Iris pigment epithelial cell (primary cell): ENCODE measurements at places on chromosomes 1 and 21.

DNA sequence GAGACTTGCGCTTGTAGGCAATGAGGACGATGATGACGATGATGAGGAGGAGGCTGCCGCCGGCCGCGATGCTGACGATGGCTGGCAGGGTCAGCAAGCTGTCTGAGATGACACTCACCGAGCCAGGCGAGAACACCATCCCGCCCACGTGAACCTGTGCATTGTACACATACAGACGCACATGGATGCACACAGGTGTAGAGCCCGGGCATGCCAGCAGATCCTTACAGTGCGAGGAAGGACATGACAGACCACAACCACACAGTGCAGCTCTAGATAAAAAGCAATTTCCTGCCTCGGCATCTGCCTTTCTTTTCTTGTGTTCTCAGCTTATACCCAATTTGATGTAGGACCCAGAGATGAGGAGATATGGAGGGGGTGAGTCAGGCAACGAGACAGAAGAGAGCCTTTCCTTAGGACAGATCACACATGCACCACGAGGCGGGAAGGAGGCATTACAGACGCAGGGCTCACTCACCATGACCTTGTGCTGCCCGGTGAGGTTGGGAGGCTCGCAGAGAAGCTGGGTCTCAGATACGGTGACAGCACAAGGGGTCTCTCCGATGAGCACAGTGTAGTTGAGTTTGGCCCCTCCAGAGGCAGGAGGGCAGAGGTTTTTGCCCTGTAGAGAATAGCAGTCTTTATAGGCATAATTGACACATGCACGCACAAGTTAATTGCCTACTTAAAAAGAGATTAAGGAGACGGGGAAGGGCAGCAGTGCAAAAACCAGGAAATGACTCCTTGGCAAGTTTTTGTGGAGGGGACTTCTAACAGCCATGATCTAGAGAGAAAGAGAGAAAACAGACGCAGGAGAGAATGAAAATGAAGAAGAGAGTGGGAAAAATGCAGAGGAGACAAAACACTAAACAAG, 133.9 kb upstream of the CD34 start:
- no peak for DNase-seq

DNA sequence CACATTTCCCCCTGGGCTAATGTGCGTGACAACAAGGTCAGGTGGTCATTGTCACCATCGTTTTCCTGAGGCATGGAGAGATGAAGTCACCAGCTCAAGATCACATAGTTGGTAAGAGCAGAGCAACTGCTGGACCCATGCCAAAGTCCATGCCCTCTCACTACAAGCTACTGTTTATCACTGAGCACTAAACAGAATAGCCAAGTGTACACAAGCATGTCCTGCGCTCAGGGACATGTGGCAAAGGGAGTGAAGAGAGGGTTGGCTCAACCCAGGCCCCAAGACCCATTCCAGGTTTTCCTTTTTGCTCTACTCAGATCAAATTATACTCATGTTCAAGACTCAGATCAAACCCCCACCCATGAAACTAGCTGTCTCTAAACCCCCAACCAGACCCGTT, 20.8 kb downstream of the LRRC52 start:
- DNase-seq: no peak

GRCh38 chr21:20404915-20405314, 593.3 kb upstream of the NCAM2 start:
- DNase-seq: no peak

- DNase-seq: no peak
These were observed 18.9 kb upstream of the SPATC1L start for GRCh38 chr21:46203203-46203600.

DNA sequence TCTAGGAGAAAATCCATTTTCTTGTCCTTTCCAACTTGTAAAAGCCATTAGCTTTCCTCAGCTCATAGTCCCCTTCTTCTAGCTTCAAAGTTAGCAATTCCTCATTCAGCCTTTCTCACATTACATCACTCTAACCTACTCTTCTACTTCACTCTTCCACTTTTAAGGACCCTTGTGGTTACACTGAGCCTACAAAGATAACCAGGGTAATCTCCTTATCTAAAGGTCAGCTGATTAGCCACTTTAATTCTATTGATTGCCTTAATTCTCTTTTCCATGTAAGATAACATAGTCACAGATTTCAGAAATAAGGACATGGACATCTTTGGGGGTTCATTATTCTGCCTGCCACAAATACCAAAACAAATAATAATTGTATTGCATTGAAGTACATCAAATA, 8.5 kb upstream of the SPATA6 start:
- no peak for DNase-seq

- DNase-seq: no peak
These were observed 125.0 kb downstream of the PTPN14 start for GRCh38 chr1:214426426-214426812.

GRCh38 chr1:241947354-241947753, 10.2 kb upstream of the BECN2 start:
- no peak for DNase-seq

DNA sequence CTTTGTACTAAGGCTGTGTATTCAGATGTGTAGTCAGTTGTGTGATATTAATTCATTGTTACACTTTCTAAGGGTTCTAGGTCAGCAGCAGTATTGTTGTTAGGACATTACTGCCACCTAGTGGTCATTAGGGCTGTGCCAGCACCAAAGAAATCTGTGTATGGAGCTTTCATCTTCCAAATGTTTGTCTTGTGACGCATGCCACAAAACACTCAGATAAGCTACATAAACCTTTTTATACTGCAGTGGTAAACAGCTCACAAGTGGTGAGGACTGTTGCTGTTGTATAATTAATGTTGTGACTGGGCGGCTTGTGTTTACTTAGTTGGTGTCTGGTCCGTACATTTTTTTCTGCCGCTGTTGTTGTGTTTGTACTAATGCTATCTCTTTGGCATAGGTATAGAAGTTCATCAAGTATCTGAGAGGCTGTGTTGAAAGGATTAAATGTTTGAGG, 51.7 kb downstream of the S1PR1 start:
- DNase-seq: peak; percentile 94

- DNase-seq: no peak
These were observed 7.9 kb downstream of the KLHDC8A start for GRCh38 chr1:205348554-205349487.

DNA sequence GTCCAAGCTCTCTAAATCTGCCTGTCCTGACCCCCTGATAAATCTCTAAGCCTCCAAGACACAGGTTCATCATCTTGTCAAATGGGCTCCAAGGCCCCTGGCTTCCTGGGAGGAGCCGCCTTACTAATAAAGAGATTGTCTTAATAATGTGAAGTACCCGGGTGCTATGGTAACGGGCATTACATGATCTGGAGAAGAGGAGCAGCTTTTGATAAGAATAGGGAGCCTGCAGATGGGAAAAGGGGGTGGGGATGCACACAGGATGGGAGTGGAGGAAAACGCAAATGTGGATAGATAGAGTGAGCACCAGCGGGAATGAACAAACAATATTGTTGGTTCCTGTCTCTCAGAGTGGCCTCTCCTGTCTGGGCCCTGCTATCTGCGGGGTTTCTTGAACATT, 11.9 kb upstream of the RXRG start:
- no peak for DNase-seq

DNA sequence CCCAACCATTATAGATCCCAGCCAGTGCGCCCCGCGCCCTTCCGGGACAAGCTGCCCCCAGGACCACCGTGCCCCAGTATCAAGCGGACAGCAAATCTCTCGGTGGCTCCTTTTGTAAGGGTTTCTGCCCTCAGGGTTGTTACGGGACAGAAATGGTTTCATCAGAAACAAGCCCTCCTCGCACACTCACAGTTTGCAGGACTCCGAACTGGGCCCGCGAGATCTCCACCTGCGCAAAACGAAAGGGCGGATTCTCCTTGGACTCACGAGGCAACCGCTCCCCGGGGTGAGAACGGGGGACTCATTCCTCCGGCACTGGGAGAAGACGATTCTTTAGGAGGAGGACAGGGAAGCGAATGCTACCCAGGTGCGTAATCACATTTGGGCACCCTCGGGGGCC, 51.1 kb upstream of the H6PD start:
- no peak for DNase-seq

GRCh38 chr1:156901966-156902915, 8.7 kb downstream of the PEAR1 start:
- no peak for DNase-seq

DNA sequence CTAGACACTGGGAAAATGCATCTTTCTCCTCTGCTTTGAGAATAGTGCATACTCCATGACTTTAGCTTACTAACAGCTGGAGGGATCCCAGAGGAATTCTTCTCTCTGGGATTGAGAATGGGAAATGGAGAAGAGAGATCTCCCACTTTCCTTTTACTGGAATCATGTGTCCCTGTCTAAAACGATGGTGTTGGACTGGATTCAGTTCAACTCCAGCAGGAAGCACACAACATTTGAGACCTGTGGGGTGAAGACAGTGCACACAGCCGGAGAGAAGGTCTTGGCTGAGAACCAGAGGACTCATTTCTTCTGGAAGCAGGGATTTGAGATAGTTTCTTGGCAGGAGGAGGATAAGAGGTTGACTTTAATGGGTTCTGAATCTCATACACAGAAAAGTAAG, 58.7 kb downstream of the TRABD2B start:
- no peak for DNase-seq

GRCh38 chr1:150309758-150310508, 11.4 kb upstream of the PRPF3 start:
- no peak for DNase-seq

DNA sequence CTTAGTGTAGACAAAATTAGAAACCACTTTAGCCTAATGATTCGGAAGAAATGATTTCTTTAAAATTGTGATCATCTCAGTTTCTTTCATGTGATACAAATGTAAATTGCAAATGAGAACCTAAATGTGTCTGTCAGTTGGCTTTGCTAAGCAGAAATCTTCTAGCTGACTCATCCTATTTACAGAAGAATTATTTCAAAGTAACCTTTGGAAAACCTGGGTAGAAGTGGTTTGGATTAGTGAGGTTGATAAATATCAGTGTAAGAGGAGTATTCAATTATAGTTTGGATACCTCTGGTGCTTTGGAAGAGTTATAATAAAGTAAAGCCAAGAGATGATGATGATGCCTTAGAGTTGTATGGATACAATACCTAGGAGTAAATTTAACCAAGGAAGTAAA, 37.4 kb downstream of the CC2D1B start:
- DNase-seq: peak; percentile 44

DNA sequence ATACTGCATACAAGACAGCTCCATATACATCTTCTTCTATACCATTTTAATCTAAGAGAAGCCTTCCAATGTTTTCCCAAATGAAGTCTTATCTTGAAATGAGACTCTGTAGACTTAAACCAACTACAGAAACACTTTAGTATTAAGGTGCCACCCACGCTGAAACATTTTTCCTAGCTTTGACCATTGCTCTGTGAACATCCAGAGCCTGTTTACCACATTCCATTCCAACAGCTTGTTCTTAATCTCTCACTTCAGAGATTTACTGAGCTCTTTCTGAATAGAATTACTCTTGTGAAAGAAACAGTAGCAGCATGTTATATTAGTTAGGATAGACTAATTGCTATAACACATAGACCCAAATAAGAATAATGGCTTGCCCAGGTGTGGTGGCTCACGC, 19.6 kb upstream of the POGZ start:
- DNase-seq: peak; percentile 52

GRCh38 chr1:195376190-195376589, 1232.0 kb downstream of the KCNT2 start:
- DNase-seq: peak; percentile 4
